NCI-H774 (cell line): ENCODE measurements at places on chromosomes 5 and 9.

- DNase-seq, result no peak
Observed at GRCh38 chr9:73080110-73080694, 71.5 kb upstream of the ANXA1 start.

DNA sequence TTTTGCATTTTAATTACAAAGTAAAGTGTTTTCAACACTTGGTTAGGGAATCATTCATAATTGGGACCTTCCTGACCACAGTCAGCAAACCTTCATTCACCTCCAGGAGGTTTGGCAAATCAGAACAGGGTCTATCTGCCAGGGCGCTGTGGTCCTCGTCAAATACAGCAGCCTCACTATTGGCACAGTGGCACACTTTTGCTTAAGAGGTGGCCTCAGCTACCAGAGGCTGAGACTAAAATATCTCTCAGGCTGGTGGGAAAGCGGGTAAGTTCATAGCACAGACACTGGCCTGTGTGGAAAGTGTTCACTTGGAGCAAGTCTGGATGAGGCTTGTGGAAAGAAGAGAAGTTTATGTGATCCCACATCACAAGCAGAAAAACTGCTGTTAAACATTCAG, 268.6 kb upstream of the DAPK1 start:
- DNase-seq, result no peak

GRCh38 chr5:38608874-38609273, 52.4 kb upstream of the LIFR start:
- DNase-seq, result no peak

- DNase-seq, result peak; percentile 47
Observed at GRCh38 chr5:71905834-71906711, 187.0 kb downstream of the CARTPT start.

DNA sequence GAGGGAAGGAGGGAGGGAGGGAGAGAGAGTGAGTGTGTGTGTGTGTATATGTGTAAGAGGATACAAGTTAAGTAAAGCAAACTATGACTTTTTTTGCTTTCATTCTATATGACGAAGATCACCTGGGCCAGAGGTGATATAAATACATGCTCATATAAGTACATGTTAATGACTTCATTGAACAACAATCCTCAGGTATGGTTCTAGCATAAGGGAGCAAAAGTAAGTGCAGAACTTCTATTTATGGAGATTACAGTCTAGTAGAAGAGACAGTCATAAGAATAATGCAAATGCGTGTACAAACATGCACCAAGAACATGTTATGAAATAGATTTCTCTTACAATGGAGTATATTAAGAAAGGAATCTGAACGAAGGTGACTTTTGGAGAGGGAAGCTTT, 1804.0 kb downstream of the MAT2B start:
- DNase-seq, result no peak

- DNase-seq, result no peak
Observed at GRCh38 chr9:114777821-114778609, 27.8 kb downstream of the TNFSF15 start.

DNA sequence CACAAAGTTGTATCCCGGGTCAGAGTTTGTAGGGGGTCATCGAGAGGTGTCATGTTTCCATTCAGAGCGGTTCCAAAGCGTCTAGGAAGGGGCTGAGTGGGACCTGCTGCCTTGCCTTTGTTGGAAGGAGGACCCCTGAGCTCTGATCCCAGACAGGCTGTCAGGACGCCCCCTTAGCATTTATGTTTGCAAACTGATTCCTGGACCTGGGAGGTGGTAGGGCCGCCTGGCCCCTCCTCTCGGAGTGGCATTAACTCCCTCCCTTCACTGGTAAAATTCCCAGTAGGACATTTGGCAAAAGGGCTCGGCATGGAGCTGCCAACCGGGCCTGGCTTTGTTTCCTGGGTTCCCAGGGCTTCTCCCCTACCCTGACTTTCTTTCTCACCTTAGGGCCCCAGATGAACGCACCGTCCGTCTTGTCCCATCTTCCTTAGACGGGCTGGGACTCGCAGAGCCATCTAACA, 2.5 kb downstream of the JADE2 start:
- no peak for DNase-seq

DNA sequence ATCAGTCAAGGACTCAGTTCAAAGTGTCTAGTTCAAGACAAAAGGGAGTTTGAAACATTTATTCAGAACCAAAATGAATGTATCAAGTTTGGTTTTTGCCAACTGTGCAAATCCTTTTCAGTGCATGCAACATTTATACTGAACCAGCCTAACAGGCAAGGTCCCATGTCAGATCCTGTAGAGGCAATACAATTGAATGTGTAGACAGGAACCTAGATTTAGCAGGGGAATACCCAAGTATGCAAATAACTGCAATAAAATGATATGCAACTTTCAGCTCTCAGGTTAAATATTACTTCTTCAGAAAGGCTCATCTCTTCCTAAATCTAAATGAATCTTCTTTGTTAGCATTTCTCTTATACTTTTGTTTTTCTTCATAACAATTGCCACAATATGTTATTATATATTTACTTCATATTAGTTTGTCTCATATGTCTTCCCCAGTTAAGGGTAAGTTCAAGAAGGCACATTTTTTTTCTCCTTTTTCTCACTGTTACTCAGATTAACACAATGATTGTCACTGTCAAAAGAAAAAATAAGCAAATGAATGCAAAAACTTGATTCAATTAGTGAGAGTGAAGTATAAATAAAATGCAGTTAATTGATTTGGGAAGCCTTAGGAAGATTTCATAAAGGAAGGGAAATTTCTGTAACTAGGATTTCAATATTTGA, 163.9 kb upstream of the RASA1 start:
- no peak for DNase-seq

DNA sequence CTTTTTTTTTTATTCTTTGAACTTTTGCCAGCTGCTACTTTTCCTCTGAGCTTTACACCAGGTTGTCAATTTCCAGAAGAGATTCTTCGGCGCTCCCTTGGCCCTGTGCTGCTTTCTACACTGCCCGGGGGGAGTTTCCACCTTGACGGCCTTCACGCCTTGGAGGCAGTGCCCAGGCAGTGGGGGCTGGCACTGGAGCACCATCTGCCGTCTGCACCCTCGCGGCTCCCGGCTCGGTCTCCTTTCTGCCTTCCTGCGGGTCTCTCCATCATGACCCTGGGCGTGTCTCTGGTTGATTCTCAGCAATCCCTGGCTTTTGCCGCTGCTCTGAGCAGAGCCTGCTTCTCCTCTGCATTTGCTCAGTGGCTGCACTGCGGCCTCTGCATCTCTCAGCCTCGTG, 2.9 kb downstream of the SLC6A18 start:
- DNase-seq, result no peak

DNA sequence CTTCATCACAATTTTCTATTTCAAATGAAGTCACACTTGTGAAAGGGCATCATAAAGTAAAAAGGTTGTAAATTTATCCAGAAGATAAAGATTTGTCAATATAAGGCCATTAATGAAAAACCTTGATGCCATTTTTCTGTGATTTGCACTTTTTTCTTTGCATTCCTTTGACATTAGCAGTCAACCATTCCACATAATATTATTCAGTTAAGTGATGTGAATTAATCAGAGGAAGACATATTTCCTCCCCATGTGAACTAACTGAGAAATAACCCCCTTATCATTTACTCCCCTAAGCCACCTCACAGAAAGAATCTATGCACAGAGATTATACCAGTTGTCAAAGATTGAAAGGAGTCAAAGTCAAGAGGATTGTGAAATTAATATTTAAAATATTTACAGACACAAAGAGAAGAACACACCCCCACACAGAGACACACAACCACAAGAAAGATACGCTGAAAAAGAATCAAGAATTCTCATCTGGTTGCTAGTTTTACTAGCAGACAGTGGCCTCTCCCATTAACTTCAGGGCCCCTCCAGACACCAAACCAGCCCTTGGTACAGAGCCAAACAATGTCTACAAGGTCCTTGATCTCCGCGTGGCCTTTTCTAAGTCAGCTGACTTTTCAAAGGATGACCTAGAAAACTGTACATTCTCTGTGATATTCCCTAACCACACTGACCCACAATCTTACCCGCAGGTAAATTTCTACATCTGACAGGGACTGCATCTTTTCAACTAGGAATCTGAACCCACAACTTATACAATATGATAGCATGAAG, 29.5 kb downstream of the GNAQ start:
- DNase-seq, result no peak

GRCh38 chr5:142901476-142902185, 131.5 kb downstream of the ARHGAP26 start:
- no peak for DNase-seq

DNA sequence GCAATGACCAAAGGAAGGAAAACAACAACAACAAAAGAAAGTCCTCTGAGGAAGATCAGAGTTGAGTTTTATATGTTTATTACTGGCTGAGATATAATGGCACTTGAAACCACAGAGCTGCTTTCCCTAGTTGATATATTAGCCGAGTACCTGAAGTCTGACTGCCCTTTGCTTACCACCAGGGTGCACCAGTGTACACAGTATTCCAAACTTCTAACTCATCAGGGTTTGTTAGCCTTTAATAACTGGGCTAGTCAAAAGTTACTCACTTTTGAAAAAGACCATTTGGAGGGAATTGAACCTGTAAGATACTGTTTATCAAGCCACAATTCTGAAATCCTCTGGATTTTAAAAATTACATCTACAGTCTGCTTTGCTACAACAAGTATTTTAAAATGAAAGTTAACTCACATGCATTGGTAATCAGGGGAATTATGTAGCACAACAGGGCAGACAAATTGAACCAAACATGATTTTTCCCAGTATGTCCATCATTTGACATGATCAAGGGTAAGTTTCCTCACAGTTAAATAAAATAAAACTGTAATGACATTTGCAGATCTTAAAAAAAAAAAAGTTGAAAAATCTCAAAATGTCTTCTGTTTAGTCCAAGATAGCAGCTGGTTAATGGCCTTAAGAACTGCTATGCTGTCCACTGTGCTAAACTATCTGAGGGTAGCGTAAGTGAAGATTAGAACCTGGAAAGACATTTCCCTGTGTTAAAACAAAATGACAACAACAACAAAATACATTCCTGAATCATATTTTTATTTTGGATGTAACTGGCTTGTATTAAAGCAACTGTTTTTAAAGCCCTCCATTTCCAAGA, 57.3 kb upstream of the C6 start:
- DNase-seq, result no peak

GRCh38 chr5:133658327-133658726, 46.0 kb upstream of the FSTL4 start:
- no peak for DNase-seq

- no peak for DNase-seq
Observed at GRCh38 chr5:156892864-156893263, 42.8 kb downstream of the PPP1R2B start.

DNA sequence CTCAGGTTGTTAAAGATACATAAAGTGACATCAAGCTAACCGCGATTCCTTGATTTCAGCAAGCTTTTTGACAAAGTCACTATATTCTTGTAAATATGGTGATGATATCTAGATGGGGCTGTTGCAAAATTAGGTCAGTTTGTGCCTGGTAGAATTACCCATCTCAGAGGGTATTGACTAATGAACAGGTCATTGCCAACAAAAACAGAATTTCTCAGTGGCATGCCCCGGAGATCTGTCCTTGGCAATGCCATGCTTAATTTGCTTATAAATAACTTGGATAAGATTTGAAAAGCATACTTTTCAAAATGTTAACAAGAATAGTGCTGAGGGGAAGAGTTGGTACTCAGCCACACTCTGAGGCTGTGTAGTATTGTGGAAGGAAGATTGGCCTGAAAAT, 783.3 kb upstream of the SEMA6A start:
- DNase-seq, result no peak

- peak; percentile 9 for DNase-seq
Observed at GRCh38 chr9:38641985-38642864, 21.8 kb upstream of the ANKRD18A start.

DNA sequence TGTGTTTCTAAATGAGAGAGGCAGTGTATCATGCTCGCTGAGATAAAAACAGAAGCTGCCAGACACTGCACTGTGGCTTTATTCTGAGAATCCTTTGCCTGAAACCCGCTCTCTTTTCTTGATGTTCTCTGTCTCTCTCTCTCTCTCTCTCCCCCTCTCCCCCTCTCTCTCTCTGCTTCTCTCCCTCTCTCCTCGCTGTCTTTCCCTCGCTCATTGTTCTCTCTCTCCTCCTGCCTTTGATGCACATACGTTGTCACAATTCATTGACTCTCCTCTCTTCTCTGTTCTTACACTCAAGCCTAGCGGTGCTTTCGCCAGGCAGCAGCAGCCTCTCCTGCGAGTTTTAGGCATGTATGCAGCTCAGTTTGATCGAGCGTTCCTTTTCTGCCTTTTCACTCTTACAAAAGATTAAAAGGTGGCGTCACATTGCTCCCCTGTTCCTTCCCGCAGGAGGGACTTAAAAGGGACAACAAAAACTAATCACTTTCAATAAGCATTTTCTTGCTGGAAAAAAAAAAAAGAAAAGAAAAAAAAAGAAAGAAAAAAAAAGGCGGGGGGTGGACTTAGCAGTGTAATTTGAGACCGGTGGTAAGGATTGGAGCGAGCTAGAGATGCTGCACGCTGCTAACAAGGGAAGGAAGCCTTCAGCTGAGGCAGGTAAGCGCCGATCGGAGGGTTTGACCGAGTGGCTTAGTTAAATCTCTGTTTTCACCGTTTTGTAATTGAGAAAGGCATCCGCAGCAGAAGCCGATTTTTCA, 717.9 kb upstream of the WWC1 start:
- DNase-seq, result no peak

- DNase-seq, result no peak
Observed at GRCh38 chr5:96256795-96257470, 176.1 kb downstream of the PCSK1 start.

GRCh38 chr9:90552317-90552716, 90.3 kb downstream of the DIRAS2 start:
- DNase-seq, result no peak

DNA sequence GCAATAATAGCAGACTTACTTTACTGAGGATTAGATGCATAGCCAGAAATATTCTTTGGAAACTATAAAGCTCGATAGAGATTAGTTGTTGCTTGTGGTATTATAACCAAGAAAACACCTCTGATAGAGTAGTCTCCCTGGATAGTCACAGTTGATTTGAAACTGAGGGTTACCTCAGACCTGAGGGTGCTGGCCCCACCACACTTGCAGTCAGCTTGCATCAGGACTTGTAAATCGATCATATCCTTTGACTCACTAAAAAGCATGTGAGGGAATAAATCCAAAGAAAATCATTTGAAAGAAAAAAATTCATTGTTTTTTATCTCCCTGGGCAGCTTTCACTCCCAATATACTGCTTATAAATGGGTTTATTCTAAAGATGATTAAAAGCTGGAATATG, 39.4 kb downstream of the GALNT12 start:
- DNase-seq, result no peak

GRCh38 chr9:125805586-125805985, 58.4 kb downstream of the PBX3 start:
- no peak for DNase-seq
